Natural killer cell treated with Interleukin-12 subunit alpha and Interleukin-12 subunit beta and Interleukin-15 and Interleukin-18, amount 100 ng/mL, for 72 hours (primary cell): ENCODE measurements at places on chromosomes 7 and 10. TPM values are rescaled to one million over a fixed set of nuclear protein-coding genes. Genes with fewer than 3 reads are reported as not detected.

Gene SMO
- total RNA-seq, result 0.69 TPM

- DNase-seq, result no peak
Measured at GRCh38 chr7:54904130-54904529, 114.7 kb upstream of the EGFR start.

Gene ANKRD1
- not detected for total RNA-seq

GRCh38 chr10:3834404-3834803 is 49.4 kb upstream of the KLF6 start:
- DNase-seq, result no peak

Gene RET
- total RNA-seq, result not detected

GRCh38 chr7:149778327-149778637 is 4.9 kb upstream of the ZNF467 start:
- DNase-seq, result no peak

- no peak for DNase-seq
Measured at GRCh38 chr10:113059371-113059780, 109.3 kb downstream of the TCF7L2 start.

DNA sequence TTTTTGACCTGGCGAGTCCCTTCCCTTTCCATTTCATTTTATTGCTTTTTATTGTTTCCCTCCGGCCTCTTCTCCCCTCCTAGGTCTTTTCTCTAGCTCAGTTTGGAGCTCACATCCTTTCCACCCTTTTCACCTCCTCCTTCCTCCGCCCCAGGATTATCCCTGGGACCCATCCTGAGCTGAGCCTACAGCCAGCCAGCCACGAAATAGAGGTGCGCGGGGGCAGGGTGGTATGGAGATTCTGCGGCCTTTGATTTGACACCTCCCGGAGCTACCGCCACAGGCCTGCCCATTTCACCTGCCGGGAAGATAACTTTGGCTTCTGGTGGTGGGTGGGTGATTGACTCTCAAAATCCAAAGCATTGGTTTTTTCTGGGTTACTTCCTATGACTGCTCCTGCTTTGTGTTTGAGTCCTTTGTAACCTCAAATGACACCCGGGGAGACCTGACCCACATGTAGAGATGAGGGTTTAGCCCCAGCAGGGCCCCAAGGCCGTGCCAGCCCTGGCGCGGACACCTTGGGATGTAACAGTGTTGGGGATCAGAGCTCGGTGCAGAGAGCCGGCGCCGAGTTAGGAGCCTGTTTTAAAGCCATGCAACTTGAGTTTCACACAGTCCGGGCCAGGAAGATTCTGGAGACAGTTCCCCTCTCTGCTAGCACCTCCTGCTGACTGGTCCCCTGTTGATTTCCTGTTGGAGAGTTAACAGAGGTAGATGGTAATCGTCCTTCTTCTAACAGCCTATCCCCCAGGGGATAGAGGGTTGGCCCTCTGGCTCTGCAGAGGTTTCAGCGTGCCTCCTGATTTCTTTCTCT is 1.5 kb downstream of the DUSP5 start:
- DNase-seq, result no peak

GRCh38 chr7:66250711-66251110 is 45.6 kb downstream of the TPST1 start:
- no peak for DNase-seq

DNA sequence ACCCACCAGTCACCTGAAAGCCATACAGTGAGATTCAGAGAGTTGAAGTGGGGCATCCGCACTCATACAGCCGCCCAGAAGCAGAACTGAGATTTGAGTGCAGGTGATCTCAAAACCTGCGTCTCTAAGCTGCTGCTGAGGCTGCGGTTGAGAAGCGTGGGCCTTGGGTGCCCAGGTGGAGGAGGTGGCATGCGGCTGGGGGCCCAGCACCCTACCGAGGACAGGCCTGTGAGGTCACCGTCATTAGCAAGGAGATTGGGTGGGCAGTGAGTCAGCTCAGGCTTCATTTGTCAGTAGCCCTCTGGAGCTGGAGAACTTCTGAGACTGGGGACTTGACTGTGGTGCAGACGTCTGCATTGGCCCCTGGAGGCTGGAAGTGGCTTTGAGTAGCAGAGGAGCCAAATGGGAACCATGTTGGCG is 29.8 kb downstream of the ZMIZ1 start:
- no peak for DNase-seq

DNA sequence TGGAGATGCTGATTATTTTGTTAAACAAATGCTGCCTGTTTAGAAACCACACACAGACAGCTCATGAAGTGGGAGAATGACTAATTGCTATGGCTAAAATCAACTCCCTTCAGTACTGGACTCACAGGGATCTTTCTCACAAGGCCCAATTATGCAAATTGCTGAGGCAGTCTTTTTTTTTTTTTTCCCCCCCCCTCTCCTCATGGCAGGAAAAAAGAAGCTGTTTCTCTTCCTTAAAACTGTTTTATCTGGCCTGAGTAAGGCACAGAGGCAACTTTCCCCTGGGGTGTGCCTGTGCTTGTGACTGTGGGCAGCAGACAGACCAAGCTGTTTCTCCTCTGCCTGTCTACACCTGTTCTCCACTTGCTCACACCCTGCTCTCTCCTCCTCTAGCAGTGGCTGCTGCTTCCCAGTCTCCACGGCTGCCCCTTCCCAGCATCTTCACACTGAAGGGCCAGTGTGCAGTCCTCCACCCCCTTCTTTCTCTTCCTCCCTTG is 65.4 kb upstream of the STEAP1B start:
- no peak for DNase-seq

GRCh38 chr10:8056871-8057331 is 2.4 kb downstream of the GATA3 start:
- DNase-seq, result no peak

Gene PKD2L1
- total RNA-seq, result not detected

DNA sequence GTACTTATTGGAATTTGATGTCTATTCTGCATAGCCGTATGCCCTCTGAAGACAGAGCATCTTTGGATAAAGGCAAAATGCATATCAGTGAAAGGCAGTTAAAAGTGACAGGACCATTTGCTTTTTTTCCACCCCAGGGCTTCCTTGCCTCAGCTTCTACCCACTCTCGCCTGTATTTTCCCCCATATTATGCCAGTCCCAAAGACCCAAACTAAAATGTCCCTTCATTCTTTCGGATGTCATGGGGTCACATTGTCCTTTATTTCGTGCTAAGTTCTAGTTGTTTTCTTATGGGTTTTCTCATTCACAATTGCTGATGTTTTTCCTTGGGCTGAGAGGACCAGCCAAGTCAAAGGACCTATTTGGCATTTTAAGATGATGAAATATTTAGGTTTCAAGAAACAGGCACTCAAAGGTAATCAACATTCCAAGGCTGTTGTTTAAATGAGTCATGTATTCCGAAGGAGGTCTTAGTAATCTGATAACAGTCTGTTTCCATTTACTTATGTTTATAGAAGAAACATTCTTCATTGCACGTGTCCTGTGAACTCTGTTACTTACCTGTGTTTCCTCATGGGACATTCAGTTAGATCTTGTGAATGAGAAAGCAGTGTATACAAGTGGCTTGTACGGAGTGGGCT is 74.1 kb downstream of the DNAH11 start:
- DNase-seq, result no peak

DNA sequence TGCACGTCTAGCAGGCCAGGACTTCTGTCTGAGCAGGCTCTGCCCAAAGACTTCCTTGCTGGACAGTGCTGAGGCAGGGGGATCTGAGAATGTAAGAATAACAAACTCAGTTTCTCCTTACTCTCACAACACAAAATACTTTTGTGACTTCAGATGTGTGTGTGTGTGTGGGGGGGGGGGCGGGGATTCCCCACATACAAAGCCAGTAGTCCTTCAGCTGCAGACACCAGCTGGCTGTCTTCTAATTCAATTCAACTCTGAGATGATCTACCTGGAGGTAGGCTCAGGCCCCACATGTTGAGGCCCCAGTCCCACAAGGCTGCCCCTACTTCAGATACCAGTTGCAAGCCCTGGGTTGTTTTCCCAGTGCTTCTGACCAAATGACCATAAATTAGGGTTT is 4.7 kb upstream of the CXCL12 start:
- no peak for DNase-seq

DNA sequence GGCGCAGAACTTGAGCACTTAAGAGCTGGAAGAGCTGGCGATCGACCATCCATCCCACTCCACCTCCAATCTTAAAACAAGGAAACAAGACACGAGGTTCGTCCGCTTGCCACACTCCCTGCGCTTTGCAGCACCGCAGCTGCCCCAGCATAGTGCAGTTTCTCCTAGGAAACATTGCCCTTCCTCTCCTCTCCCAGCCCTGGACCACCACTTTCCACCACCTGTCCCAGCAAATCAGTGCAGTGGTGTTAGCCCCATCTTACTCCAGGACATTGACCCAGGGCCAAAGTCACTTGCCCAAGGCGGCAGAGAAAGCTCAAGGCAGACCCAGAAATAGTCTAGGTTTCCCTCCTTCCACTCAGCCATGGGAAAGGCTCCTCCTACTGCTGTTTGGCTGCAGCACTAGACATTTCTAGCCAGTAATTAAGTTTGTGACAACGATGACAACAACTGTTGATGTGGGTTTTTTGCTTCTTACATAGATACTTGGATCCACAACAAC is 1.5 kb upstream of the PARD3 start:
- no peak for DNase-seq

Gene PKD1L1
- 0.28 TPM for total RNA-seq

- no peak for DNase-seq
Measured at GRCh38 chr7:25788371-25788770, 363.6 kb upstream of the NFE2L3 start.

DNA sequence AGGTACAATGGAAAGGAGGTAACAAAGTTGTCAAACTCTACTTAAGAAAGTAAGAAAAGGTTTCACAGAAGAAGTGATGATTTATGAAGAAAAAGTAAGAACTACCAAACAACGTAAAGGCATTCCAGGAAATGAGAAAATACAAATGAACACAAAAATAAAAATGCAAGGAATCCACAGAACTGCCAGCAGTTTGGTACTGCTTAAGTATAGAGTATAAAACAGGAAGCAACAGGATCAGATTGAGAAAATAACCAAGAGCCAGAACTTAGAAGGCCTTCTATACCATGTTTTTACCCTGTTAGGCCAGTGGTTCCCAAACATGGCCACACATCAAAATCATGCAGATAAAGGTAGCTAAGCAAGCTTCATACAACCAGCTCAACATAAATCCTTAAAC is 9.2 kb downstream of the NDUFA5 start:
- no peak for DNase-seq

DNA sequence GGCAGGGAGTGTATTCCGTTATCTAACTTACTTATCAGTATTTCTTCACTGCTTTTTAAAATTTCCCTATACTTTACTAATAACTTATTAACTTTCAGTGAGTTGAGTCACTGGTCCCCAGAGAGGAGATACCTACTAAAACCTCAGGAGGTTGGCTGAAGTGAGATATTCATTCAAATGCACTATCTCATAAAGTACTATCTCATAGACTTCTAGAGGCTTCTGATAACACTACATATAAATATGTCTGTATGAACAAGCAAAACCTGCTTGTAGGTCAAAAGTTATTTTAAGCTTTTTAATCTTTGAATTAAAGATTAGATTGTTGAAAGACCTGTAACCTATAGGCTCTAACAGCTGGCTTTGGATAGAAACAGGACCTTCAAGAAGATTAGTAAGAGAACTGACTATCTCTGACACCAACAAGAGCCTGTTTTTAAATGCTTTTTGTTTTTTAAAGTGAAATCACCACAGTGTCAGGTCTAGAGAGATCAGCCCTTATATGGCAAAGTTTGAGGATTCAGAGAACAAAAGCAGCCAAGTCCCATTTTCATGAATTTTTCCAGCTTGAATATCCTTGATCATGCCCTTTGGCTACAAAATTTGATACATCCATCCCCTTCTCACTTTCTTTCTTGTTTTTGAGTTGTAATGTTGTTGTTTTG is 242.2 kb downstream of the ARL4A start:
- no peak for DNase-seq

Gene ITPRIP
- total RNA-seq, result 42.1 TPM

Gene HOXA5
- total RNA-seq, result 0.64 TPM

- DNase-seq, result no peak
Measured at GRCh38 chr10:97079448-97079847, 106.3 kb downstream of the SLIT1 start.

- DNase-seq, result no peak
Measured at GRCh38 chr10:19290770-19291169, 242.2 kb downstream of the MALRD1 start.

- no peak for DNase-seq
Measured at GRCh38 chr10:18094793-18095192, 45.4 kb upstream of the CACNB2 start.

- no peak for DNase-seq
Measured at GRCh38 chr7:111080495-111081105, 10.3 kb upstream of the LRRN3 start.

Gene GRB10
- total RNA-seq, result 2.5 TPM

Gene VSTM2A
- not detected for total RNA-seq

DNA sequence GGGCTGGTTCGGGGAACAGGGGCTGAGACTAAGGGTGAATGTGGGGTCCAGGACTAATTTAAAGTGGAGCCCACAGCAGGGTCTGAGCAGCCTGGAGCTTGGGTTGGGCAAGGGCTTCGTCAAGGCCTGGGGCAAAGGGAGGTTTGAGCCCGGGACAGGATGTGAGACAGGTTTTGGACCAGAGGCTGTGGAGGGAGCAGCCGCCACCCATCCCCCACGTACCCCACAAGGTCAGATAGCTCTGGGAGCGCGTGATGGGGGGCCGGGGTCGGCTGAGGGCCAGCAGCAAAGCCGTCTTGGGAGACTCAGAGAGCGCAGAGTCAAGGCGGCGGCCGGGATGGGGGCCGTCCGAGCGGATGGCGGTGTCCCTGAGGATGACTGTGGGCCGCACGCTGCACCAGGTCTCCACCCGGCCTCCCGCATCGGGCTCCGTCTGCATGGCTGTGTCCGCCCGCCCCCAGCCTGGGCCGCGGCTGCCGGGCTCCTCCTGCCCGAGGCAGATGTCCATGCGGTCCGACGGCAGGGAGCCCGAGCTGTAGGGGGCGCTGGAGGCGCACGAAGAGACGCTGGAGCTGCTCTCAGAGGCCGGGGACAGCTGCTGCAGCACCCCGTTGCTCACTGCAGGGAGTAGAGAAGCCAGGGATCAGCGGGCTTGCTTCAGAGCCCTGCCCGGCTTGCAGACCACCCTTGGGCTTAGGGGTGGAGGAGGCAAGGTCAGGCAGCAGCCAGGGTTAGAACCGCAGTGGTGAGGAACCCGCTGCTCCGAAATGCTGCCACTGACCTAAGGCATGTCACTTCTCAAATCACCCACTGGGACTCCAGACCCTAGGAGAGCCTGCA is 12.1 kb downstream of the PDZD7 start:
- no peak for DNase-seq

DNA sequence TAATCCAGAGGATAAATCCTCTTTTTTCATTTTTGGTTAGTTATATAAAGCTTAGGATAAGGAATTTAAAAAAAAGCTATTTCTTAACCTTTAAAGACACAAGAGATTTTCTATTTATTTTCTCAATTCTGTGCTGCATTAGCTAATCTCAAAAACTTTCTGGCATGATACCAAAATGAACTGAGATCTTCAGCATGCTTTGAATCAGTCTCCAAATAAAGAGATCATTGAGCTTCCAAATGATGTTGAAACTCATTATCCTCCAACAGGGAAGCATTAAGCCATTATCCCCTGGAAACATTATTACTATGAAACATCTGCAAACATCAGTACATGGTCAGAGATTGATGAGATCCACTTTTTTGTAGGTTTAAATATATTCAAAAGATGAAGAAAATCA is 350.3 kb upstream of the TEX47 start:
- no peak for DNase-seq

GRCh38 chr10:119535305-119535704 is 7.2 kb downstream of the RGS10 start:
- no peak for DNase-seq

Gene ELFN1
- total RNA-seq, result 0.11 TPM
